ENCODE measurements at places on chromosomes 1 and 21.

GRCh38 chr21:22277341-22277740 is 1279.1 kb downstream of the NCAM2 start:
- no peak for DNase-seq

DNA sequence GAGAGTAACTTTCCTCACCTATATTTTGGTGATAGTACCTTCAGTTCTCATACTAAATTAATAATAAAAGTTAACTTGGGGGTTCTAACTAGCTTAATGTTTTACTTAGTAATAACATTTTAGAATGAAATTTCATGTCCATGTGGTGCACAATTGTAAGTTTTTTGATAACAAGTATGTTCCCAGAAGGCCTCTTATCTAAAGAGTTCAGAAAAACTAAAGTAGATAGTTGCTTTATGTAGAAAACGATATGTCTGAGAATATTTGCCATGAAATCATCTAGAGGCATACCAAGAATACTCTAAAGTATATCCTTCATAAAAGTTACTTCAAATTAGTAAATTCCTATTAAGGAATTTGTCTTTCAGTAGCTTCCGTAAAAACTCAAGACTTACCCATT is 10.2 kb upstream of the ADCY10 start:
- no peak for DNase-seq

DNA sequence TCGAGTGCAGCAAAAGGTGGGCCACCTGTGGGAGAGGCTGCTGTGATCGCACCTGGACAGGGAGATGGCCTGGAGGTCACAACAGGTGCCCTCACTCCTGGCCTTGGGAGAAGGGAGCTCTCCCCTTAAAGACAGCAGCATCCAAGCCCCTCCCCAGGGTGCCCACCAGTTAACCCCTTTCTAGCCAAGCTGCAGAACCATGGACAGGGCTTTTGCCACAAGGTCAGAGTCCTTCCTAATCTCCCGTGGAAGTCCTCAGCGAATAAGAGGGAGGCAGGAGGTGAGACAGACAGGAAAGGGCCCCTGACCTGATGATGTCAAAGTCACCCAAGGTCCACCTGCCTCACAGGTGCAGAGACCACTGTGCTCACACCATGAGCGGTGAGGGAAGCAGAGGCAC is 1.7 kb downstream of the CNTN2 start:
- no peak for DNase-seq

DNA sequence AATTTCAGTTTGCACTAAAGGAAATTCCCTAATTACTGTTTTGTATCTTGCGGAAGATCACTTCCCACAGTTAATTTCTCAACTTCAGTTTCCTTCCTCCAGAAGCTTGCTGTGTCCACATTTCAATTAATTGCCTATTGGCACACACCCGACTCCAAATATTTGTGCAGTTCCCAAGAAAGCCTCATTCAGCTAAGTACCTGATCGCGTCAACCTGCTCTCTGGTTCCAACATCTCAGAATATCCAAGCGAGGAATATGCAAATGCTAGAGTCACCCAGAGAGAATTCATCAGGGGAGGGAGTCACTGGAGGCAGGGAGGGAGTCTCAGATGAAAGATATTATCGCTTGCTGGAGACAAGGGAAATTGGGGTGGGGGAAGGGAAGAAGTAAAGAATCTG is 351.3 kb downstream of the RRAGC start:
- DNase-seq: no peak

DNA sequence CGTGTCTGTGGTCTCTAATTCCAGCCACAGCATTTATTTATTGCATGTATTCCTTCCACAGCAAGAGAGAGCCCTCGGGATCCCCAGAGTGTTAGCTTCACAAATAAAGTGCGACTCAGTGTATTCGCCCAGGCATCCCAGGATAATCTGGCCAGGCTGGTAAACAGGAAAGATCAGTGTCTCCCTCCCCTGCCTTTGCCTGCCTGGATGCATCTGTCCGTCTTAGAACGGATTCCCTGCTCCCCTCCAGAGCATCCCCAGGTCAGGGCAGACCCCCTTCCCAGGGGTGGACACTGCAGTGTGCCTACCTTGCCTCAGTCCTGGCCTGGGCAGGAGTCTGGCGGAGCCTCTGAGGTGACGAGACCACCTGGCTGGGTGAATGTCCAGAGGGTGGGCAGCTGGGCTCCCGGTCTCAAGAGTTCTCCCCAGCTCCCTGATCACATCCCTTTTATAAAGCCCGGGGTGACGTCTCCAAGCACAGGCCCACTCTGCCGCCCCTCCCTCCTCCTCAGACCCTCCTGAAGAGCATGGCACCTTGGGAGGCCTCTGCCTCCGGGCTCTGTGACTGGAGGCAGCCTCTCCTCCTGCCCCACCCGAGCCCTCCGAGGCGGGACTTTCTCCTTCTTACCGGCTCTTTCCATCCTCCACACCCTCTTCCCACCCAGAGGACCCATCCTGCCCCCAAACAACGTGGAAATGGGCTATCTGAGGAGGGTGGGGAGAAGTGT is at the start of gene KISS1:
KISS1 (minus strand) TSS at position 424 of the 728 bp plus-strand sequence. CDS start 3,615 bp downstream, outside the sequence.
- no peak for DNase-seq

DNA sequence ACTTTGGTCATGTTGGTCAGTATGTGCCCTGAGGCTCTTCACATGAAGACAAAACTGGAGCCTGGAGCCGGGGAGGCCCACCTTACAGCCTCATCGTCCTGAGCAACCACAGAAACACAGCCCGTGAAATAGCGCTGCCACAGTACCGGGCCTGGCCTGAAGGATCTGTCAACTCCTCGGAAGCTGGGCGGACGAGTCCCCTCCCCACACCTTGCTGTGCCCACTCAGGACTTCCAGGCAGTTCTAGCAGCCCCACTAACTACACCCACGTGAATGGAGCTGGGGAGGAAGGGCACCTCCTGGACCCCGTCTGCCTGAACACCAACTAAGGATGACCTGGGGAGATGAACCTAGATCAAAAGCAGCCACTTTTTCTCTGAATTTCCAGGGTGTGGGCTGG is 24.7 kb downstream of the SDE2 start:
- no peak for DNase-seq

DNA sequence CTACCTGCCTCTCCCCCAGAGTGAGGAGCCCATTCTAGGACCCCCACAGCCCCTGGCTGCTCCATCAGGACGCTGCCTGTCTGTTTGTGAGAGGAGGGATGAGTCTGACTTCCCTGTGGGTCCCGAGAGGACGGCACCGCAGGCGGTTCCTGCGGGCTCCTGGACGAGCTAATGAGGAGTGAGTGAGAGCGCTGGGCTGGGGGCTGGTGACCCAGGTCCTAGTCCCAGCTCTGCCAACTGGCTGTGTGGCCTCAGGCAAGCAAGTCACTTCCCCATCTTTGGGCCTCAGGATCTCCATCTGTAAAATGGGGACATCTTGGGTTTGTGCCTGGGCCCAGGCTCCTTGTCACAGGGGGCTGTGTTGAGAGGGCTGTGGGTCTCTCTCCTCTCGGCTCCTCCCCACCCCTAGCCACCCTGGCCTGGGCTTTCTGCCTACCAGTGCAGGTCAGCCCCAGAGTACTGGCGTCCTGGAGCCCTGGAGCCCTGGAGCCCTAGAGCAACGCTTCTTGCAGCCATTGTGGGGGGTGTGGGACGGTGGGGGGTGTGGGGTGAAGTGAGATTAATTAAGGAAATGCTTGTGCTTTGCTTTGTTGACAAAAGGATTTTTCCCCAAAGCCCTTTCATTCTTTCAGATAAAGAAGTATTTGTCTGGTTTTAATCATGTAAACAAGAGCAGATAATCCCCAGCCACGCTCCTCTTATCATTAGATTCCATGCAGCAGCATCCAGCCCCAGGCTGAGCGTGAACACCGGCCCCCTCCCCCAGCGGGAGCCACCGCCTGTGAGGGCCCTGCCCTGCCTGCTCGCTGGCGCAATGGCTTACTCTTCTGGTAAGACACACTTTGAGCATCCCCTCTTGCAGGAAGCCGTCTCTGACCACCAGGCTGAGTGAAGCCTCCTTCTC is 26.8 kb downstream of the SLC1A7 start:
- no peak for DNase-seq

GRCh38 chr1:47782414-47783166 is 214.6 kb downstream of the TRABD2B start:
- DNase-seq: no peak

DNA sequence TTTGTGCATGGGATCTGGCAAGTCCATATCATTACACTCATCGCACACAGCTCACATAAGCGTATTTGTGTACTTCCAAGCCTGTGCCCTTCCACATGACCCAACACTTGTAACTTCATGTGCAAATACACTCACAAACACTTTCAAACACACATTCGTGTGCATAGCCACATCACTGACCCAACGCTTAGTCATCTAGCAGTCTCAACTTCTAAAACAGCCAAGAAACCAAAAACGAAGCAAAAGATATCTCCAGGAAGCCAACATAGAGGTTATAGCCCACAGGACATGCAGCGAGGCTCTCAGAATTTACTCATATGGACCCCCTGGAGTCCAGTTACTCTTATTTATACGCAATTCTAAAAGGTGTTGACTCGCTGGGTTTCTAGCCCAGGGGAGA is 10.9 kb upstream of the GOLT1A start:
- no peak for DNase-seq

DNA sequence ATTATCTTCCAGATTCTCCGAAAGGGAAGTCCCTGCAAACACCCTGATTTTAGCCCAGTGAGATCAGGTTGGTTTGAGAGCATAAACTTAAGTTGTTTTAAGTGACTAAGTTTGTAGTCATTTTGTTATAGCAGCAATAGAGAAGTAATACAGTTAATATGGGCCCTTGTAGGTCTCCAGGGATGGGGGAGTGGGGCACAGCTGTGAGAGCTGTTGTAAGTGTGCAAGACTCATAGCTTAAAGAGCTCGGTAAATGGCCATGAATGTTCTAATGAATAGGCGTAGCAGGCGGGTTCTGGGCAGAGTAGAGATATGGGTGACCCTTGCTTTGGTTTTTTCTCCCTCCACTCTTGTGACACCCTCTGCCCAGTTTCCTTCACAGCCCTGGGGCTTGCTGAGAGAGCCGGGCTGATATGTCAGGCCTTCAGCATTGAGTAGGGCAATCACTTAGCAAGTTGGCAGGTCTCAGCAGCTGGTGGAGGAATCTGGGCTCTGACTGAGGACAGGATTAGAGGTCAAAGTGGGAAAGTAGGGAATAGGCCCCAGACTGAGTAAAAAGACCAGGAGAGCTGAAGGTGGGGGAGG is 16.0 kb upstream of the ID3 start:
- no peak for DNase-seq

DNA sequence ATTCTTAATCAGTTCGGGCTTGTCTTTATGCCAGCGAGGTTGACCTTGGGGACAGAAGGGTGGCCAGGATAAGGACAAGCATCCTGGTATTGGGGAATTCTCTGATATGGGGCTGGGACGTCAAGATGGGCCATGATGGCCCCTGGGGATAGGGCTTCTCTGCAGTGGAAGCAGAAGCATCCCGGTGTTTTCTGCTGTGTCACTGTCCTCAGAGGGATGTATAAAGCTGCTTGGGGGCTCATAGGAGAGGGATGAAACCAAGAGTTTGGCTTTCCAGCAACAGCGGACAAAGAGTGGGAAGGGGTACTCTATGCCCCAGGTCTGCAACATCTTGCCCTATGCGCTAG is 1.4 kb upstream of the ATP1B1 start:
- no peak for DNase-seq

DNA sequence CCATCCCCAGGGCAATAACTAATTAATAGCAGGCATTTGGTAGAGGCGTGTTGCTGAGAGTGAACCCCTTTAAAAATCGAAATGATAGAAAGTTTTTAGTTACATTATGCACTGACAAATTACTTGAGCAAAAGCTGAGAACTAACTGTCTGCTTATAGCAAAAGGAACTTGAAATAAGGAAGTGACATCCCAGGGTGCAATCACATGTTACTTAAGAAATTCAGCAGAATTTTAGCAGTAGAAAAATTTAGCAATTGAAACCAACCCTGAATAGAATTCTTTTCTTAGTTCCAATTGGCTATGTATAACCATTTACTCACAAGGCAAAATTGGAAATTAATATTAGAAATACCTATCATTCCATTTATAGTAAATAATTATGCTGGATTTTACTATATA is 139.5 kb upstream of the SAMSN1 start:
- DNase-seq: no peak

GRCh38 chr1:175499595-175500382 is 243.6 kb downstream of the TNR start:
- no peak for DNase-seq
